CD4-positive, alpha-beta T cell treated with Interferon alpha-2 for 1 hour (primary cell): ENCODE measurements at places on chromosomes 5 and 9.

DNA sequence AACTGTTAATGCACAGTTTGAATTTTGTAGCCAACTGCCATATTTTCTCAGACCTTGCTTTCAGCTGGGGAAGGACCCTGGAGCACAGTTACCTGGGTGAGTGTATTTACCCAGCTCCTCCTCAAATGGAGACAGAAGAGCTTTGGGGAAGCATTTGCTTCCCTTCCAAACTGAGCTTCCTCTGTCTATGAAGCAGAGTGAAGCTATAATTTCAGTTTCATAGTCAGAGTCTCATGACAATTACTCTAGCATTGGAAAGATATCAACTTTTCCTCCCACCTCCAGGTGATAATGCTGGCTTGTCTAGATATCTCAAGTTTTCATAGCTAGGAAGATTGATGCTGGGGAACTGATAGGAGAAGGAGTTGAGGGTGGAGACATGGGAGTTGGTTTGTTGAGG is 406.4 kb upstream of the CLINT1 start:
- DNase-seq, result no peak

GRCh38 chr5:125103459-125103858 is 357.0 kb upstream of the ZNF608 start:
- no peak for DNase-seq

DNA sequence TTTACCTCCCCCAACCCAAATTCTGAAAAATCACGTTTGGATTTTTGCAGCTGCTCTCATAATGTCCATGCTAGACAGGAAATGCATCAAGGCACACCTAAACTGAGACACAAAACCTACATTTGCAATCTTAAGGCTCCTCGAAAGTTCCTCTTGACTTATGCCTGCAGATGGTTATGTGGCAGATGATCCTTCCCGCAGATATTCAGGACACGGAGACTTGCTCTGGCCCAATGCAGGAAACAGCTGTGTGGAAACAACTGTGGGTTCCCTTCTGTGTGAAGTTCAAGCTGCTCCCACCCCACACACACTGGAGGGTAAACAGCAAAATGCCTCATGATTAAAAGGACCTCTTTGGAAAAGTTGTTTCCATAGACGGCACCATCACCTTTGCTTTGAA is 253.8 kb downstream of the EBF1 start:
- DNase-seq, result no peak

DNA sequence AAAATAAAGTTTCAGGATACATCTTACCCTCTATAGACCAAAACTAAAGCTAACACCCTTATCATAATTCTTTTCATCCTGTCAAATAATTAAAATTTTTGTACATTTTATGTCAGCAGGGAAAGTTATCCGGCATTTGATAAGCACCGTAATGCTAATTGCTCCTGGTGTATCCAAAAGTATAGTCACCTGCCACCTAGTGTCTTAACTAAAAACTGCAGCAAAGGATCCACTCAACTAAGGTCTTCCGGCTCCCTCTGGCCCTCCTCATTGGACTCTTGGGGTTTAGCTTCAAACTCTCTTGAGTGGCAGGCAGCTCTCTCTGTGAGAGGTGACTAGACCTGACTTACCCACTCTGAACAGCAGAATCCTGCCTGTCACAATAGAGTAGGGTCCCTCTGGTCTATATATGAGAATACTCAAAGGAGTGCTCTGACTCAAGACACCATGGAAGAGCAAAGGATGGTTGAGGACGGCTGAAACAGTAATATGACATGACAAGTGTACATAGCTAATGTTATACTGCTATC is 60.4 kb upstream of the CAST start:
- peak; percentile 79 for DNase-seq

GRCh38 chr5:175464074-175464941 is 14.1 kb upstream of the SFXN1 start:
- DNase-seq, result peak; percentile 67

GRCh38 chr9:110129425-110129824 is 78.5 kb downstream of the C9orf152 start:
- DNase-seq, result no peak

- DNase-seq, result no peak
Measured at GRCh38 chr5:77635917-77636640, 2.4 kb downstream of the OTP start.

DNA sequence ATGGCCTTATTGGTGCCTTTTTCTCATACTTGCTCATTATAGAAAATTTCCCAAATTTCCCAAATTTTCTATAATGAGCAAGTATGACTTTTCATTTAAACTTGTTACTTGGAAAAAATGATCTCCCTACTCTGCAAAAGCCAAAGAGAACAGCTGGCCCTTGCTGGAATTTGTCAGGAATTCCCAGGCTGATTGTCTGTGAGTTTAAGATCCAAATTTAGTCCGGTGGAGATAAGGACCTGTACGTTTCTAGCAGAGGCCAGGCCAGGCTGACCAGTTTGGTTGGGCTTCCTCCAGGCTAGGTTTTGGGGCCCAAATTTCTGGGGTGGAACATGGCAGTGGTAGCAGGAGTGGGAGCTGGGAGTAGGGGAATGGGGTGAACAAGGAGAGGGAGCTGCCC is 51.9 kb downstream of the NEURL1B start:
- DNase-seq, result no peak

GRCh38 chr9:95264954-95265615 is 52.4 kb downstream of the FANCC start:
- no peak for DNase-seq

- DNase-seq, result no peak
Measured at GRCh38 chr5:30401479-30402058, 791.9 kb upstream of the CDH6 start.
